ENCODE measurements at places on chromosomes 12 and 14.

GRCh38 chr14:100155049-100155621 lies 4.3 kb downstream of the DEGS2 start:
- DNase-seq = no peak

DNA sequence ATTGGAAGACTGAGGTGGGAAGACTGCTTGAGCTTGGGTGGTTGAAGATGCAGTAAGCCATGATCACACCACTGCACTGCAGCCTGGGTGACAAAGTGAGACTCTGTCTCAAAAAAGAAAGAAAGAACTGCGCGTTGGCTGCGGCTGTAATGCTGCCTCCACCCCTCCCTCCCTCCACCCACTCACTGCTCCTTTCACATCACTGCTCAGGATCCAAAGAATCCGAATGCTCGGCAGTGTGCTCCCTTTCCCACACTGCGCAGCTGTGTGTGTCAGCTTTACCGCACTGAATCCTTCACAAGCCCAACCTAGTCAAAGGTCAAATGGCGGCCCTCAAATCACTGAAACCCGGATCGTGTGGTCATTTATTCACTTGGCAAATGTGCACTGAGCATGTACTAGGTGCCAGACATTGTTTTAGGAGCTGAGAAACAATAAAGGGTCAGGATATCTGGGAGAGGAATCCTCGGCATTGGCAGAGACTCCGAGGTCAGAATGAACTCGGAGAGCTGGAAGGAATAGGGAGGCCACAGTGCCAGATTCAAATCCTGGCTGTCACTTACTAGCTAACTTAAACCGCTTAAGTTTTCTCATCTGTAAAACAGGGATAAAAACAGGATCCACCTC lies 11.5 kb upstream of the TDRD9 start:
- DNase-seq = no peak

- peak; percentile 76 for DNase-seq
Measured at GRCh38 chr14:64636208-64636979, 67.8 kb upstream of the PLEKHG3 start.

GRCh38 chr12:76085520-76085868 lies 1.0 kb upstream of the NAP1L1 start:
- peak; percentile 74 for DNase-seq

DNA sequence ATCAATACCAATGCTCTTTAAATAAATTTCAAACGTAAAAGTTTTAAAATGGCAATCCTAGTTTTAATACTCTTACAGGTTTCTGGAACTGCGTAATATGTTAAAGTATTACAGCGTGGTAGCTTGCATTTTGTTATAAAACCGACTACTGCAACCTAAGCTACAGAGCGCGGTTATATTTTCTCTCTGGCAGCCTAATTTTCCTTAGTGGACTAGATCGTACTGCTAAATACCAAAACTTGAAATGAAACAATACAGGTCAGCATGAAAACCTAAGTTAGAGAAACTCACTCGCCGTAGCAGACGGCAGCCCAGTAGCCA lies 1.2 kb downstream of the CCDC92 start:
- no peak for DNase-seq

GRCh38 chr14:23359722-23360447 lies 5.1 kb downstream of the EFS start:
- DNase-seq = no peak

DNA sequence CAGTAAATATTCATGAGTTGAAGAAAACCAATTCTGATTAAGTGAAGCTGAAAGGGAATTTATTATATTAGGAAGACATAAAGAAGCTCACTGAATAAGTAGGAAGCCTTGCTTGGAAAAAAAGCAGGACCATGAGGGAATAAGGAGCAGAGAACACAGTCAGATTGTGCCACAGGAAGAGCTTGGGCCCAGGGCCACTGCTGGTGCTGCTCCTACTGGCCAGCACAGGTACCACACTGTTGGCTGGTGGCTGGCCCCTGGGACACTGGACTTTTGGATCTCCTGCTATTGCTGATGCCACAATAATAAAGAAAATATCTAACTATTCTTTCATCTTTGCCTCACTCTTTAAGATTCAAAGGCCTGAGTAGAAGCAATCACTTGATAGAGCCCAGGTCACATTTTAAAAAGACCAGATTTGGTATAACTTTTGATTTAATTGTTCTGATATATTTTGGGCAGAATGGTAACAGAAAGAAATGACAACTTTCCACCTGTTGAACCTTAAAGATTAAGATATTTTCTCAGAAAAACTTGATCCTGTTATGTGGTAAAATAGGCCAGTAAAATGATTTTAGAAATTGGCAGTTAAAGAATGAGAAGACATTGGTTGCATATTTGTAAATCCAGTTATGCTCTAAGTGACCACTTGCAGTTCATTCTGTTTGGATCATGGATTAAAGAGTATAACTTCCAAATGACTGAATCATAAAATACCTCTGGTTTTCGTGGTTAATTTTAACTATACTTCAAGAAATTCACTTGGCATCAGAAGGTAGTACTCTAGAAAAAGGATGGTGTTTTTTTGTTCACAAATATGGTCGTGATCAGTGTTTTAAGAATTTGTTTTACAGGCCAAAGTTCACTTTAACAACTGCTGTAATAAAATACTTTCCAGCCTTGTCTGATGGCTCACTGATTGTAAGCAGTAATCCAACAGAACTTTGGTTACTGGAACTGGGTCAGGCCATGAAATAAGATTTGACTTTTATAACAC lies 68.3 kb downstream of the DERA start:
- DNase-seq = no peak

GRCh38 chr14:84657911-84658310 lies 872.0 kb upstream of the FLRT2 start:
- no peak for DNase-seq

DNA sequence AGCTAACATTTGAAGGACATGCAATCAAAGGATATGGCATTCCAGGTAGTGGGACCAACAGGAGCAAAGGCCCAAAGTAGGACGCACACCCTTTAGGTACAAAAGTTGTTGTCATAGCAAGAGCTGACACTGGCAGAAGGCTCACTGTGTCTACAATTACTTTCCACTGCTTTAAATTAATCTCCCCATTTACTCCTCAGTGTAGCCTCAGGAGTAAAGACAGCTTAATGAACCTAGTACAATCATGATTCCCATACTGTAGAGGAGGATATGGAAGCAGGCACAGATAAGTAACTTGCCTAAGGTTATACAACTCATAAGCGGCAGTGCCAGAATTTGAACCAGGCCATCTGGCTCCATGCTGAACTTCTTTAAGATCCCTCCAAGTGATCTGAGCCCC lies 212.9 kb upstream of the SFSWAP start:
- no peak for DNase-seq

DNA sequence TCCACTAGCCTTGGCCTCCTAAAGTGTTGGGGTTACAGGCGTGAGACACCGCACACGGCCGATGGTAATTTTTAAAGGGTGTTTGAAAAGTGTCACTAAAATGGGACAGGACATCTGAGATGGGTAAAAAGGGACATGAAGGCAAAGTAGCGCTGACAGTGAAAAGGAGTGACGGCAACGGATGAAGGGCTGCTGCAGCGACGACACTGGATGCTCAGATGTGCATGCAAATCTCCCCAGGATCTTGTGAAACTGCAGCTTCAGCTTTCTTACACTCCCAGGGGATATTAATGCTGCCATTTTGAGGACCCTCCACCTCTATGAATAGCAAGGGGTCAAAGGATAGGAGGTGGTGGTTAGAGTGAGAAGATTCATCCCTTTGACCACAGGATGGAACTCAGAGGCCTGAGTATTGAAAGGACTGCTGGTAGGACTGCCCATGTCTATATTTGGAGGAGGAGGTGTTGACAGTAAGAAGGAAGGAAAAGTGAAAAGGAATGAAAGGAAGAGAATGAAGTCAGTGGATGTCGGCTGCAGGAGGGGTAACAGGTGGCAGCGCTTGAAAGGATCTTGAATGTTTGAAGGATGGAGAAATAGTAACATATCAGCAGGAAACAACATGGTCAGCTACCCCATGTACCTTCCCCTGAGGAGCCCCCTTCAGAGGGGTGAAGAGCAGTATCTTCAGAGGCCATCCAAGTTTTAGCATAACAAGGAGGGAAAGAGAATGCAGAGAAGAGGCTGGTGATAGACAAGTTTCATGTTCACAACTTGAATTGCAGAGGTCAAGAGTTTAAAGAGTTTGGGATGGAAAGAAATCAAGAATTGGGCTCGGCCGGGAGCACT lies 37.1 kb downstream of the CLIP1 start:
- DNase-seq = no peak

GRCh38 chr12:79127271-79127751 lies 262.7 kb downstream of the SYT1 start:
- no peak for DNase-seq

DNA sequence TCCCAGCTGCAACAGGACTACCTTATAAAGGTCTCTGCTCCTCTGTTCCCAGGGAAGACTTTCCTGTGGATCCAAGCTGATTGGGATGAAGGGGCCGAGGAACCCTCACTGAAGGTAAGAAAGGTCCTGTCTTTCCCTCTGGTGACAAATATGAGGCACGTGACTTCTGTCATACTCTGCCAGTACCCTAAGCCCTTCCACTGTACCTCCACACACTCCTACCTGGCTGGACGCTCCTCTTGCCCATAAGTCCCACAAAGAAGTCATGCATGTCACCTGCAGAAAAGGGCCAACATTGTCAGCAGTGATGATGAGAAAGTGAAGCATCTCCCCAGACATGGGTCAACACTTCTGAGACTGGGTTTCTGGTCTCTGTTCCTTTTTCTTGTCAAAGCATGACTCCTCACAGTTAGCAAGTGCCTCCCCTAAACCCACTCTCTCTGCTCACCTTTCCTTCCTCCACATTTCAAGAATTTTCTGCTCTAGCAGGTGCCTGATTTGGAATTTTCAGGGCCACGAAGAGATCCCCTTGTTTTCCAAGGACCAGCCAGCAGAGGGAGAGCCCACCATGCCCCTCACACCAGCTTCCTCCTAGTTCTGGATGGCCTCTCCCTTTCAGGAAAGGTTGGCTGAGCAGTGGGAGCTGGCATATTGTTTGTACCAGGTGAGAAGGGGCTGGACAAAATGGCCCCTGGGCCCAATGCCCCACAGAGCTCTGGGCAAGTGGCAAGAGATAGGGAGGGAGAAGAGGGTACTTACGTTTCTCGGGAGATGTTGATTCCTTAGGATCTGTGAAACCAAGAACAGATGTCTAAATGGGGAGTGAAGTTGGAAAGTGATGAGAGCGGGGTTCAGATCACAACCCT lies 3.5 kb downstream of the TAC3 start:
- DNase-seq = no peak

- no peak for DNase-seq
Measured at GRCh38 chr14:51168215-51168613, 71.8 kb upstream of the TMX1 start.

- no peak for DNase-seq
Measured at GRCh38 chr14:28879573-28879996, 113.0 kb downstream of the FOXG1 start.

GRCh38 chr14:34693228-34693939 lies 21.0 kb downstream of the CFL2 start:
- DNase-seq = no peak

GRCh38 chr12:54196396-54196795 lies 7.6 kb upstream of the SMUG1 start:
- no peak for DNase-seq

DNA sequence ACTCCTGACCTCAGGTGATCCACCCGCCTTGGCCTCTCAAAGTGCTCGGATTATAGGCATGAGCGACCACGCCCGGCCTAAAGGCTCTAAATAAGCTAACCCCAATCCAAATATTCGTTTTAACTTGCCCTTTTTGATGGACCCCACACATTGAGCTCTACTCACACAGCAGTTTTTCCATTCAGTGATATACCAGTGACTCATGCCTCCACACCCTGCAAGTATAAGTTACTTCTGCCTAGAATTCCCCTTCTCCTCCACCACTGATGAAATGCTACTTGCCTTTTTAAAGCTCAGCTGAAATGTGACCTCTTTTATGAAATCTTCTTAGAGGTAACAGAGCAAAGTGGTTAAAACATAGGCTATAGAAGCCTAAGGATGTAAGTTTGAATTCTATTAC lies 68.8 kb downstream of the EXOC5 start:
- DNase-seq = no peak

DNA sequence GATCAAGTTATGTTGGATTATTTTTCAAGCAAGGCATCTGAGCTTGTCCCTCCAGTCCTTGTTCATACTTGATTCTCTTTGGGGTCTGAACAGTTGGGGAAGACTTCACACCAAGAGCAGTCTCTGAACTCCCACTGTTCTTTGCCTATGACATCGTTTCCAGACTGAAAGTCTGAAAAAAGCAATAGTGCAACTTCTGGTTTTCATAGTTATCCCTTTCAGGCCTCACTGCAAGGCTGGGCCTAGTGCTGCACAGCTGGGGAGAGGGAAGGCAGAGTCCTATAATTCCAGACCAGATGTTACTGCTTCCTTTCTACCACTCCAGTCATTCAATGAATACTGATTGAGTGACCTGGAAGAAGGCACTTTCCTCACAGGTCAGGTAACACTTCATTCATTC lies 187.1 kb upstream of the CCND2 start:
- no peak for DNase-seq

GRCh38 chr14:68535404-68536017 lies 257.4 kb downstream of the ZFP36L1 start:
- no peak for DNase-seq

DNA sequence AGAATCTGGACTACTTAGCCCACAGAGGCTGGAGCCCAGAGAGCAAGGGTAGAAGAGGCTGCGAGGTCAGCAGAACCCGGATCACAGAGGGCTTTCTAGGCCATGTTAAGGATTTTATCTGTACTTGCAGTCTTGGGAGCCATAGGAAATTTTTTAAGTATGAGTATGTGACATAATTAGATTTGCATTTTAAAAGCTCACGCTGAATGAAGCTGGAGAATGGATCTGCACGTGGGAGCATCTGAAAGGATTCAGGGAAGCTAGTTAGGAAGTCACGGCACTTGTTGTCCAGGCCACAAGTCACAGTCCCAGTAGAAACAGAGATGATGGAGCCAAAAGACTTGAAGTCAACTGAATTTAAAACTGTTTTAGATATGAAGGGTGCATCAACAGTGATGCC lies 14.1 kb downstream of the CORO1C start:
- DNase-seq = no peak

- DNase-seq = peak; percentile 81
Measured at GRCh38 chr12:10673659-10674384, at the start of gene STYK1. STYK1 (minus strand) TSS chr12:10674052; CDS start chr12:10634618, 39,434 bp downstream.

- DNase-seq = no peak
Measured at GRCh38 chr12:2900642-2901041, 10.0 kb downstream of the TULP3 start.

GRCh38 chr12:15808250-15808649 lies 19.1 kb upstream of the EPS8 start:
- DNase-seq = no peak

DNA sequence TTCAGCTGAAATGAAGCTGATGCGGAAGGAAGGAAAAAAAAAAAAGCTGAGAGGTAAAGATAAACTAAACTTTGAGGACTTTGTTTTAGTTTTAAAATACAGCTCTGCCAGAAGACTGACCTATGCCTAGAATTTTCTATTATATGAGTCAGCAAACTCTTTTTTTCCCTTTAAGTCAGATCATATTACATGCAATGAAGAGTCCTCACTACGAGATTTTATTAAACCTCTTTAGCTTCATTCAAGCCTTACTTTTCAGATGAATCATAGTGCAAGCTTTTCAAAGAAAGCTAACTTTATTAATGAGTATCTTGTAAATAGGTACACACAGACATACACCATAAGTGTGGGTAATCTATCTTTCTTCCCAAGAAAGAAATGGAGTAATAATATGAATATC lies 57.8 kb upstream of the FSCB start:
- DNase-seq = no peak

GRCh38 chr12:58413794-58414193 lies 472.4 kb downstream of the ATP23 start:
- no peak for DNase-seq
